Ovary (tissue), 10 donors: ENCODE measurements at places on chromosomes 7 and 10.

GRCh38 chr10:87842776-87843497 is 20.4 kb downstream of the KLLN start:
- DNase-seq = no peak

GRCh38 chr10:85902051-85902450 is 464.5 kb downstream of the GRID1 start:
- DNase-seq = no peak

- DNase-seq = no peak
Measured at GRCh38 chr7:120394595-120394994, 121.6 kb downstream of the KCND2 start.

GRCh38 chr10:90642650-90643049 is 215.2 kb downstream of the HTR7 start:
- DNase-seq = no peak

DNA sequence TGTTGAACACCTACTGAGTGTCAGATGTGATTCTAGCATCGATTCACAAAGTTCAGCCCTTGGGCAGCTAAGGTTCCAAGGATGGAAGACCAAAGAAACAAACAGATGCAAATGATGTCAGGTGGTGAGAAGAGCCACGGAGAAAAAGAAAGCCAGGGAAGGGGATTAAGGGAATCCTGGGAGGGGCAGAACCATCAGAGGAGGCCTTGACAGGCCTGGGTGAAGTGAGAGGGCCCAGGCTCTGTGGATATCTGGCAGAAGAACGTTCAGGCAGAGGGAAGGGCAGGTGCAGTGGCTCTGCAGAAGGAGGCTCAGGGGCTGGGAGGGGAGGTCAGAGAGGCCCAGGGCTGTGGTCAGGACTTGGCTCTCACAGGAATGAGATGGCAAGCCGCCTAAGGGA is 90.4 kb downstream of the C10orf105 start:
- DNase-seq = no peak

DNA sequence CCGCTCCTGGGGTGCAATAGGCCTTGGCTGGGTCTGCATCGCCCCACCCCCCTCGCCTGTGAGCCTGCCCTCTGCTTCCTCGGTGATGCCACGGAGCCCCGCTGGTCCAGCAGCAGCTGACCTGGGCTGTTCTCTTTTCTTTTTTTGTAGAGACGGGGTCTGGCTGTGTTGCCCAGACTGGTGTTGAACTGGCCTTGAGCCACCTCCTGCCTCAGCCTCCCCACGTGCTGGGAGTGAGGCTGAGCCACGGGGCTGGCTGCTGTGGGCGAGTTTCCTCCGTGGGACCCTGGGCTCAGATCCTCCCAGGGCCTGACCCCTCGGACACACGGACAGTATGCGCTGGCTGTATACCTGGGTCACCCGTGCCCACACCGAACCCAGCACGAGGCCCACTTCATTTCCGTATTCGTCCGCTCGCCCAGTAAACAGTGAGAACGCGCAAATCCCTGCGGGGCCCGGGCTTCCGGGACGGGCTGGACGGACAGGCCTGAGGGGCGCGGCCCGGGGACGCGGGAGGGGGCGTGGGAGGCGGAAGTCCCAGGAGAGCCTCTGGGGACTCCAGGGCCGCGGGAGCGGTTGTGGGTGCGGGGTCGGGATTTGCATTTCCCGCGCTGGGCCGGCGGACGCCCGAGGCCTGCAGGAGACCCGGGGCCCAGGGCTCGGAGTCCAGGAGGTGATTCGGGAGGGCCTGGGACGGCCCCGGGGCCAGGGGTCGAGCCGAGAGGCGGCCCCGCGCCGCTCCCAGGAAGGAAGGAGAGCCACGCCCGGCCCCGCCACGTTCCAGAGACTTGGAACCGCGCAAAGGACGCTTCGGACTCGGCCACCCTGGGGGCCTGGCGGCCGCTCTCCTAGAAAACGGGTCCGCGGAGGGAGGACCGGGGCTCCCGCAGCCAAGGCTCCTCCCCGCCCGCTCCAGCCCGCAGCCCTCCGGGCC is 57.7 kb upstream of the DNAJB6 start:
- peak; percentile 33 for DNase-seq

GRCh38 chr7:2459674-2460073 is 16.5 kb downstream of the GRIFIN start:
- DNase-seq = no peak

- DNase-seq = no peak
Measured at GRCh38 chr10:31977440-31978155, 49.0 kb upstream of the ARHGAP12 start.

DNA sequence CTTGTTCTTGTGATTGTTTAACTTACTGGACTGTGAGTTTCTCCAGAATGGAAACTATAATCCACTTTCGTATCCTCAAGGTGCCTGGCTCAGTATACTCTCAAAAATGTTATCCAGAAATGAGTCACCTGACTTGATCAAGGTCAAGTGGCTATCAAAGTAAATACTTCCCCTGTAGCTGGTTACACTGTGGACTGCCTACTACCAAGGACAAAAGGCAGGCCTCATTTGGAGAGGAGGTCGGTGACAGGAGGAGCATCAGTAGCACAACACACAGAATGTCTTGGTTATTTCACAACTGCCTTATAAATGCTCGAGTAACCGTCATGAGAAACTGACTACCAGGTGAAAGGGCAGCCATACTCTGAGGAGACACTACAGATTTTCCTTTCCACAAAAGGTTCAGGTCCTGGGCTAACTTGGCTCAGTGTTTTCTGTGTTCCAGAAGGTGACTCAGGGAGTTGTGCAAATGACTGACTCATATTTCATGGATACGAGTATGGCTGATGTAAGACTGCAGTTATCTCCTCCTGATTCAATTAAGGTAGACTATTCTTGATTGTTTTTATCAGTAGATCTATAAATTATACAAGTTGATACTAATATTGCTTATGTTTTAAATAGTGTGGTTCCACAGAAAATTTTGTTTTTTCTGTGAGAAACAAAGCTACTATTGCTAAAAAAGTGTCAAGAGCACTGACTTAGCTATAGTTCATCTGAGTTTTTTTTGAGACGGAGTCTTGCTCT is 4.2 kb upstream of the CCNY start:
- no peak for DNase-seq

GRCh38 chr7:36726311-36726710 is 2.0 kb upstream of the AOAH start:
- DNase-seq = no peak

GRCh38 chr10:12353399-12354242 is 4.3 kb downstream of the CAMK1D start:
- no peak for DNase-seq

DNA sequence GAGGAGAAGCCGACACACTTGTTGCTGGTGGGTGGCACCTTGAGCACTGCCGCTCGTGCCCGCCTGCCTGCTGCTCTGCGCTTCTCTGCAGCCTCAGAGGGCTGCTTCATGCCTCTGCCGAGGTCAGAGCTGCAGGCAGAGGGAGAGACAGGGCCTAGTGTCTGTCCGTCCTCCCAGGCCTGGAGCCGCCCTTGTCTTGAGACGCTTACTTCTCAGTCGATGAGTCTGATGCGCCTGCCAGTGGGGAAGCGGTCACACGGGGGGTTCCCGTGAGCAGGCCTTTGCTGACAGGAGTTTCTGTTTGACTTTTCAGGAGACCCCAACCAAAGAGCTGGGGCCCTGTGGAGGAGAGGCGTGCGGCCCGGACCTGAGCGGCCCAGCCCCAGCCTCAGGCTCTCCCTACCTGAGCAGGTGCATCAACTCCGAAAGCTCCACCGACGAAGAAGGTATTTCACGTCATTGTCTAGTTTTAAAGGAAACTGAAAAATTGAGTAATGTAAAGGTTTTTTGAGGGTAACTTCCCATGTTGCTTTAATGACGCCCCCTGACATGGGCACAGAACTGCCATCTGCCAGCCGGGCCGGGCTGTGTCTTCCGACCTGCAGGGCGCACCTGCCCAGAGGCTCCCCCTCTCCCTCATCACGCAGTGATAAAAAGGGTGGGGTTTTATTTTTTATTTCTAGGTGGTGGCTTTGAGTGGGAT is 7.8 kb upstream of the BHLHA15 start:
- no peak for DNase-seq

GRCh38 chr7:96415293-96415940 is 93.5 kb upstream of the SLC25A13 start:
- DNase-seq = no peak

DNA sequence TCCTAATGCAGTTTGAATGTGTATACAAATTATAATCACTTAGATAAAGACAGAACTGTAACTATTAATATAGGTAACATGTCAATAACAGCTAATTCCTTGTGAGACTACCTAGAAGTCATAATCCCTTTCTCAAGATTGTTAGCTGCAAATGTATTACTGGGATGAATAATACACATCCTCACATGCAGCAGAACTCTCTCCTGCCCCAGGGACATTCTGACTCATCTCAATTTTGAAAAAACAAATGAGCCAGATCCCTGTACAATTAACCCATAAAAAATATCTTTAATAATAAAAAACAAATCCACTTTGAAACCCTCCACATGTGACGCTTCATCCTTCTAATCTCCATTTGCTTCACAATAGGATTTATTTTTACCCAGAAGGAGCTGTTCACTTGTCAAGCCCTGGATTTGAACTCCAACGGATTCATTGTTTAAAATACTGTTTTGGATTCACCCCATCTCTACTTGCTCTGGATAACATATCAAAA is 428.4 kb upstream of the TEX47 start:
- no peak for DNase-seq

DNA sequence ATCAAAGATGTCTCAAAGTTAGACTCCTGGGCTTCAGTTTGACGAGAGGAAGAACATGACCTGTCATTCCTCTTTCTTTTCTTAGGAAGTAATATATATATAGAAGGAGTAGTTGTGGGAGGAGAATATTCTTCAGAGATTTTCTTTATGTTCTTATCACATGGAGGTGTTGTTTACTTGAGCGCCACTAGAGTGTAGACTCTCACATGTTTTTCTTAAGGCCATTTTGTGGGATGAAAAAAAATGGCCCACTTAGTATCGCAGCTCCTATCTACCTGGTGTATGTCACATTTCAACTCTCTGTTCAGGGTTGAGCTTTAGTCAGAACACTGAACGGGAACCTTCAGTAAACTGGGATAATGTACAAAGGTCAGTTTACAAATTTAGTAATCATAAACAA is 645.2 kb downstream of the PHTF2 start:
- no peak for DNase-seq

DNA sequence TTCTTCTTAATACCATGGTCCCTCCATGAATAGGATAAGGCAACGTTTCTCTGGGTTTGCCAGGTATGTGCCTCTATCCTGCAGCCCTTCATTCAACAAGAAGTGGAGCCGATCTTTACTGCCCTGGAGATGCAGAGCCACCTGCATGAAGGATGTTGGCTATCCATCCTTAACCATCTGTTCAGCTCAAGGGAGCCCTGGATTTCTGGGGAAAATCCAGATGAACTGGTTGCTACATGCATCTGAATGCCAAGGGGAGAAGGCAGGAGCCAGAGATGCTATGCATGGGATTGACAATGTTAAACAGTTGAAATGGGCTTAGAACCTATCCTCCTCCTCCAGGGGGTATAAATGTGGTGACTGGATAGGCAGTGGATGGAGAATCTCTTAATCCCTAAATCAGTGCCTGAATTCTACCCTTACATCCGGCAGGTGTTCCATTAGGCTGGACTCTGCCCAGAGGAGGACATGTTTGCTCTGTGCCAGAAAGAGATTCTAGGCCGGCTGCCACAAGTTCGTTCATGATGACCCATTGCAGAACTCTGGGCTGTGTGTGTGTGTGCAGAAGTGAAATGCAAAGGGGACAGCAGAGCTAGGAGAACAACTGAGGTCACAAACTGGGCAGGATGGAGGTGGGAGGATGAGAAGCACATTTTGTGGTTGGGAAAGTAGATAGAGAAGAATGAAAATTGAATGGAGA is 15.6 kb downstream of the CPED1 start:
- DNase-seq = peak; percentile 47

GRCh38 chr7:26598867-26599266 is 265.5 kb downstream of the SKAP2 start:
- DNase-seq = no peak

GRCh38 chr7:131108212-131108940 is 219.3 kb upstream of the MKLN1 start:
- no peak for DNase-seq

GRCh38 chr10:22825841-22826240 is 102.0 kb upstream of the ARMC3 start:
- no peak for DNase-seq

- no peak for DNase-seq
Measured at GRCh38 chr10:16562891-16563290, 41.2 kb upstream of the C1QL3 start.

- DNase-seq = no peak
Measured at GRCh38 chr7:101363196-101363733, 590 bp downstream of the COL26A1 start.

DNA sequence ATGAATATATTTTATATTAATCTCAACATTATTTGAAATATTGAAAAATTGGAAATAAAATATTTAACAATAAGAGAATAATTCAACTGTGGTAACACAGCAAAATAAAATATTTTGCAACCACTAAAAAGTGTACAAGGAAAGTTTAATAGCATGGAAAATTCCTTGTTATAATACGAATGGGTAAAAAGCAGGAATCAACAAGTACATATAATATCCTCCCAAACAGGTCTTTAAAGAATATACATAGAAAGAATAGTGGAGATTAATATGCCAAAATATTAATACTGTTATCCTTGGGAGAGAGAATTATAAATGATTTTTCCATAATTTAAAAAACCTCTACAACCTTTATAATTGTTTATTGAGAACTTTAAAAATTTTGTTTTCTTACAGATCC is 1.0 kb downstream of the DNAJC12 start:
- no peak for DNase-seq

- DNase-seq = no peak
Measured at GRCh38 chr10:124325633-124325914, 93.1 kb downstream of the OAT start.

- DNase-seq = no peak
Measured at GRCh38 chr10:16545116-16545736, 23.5 kb upstream of the C1QL3 start.

DNA sequence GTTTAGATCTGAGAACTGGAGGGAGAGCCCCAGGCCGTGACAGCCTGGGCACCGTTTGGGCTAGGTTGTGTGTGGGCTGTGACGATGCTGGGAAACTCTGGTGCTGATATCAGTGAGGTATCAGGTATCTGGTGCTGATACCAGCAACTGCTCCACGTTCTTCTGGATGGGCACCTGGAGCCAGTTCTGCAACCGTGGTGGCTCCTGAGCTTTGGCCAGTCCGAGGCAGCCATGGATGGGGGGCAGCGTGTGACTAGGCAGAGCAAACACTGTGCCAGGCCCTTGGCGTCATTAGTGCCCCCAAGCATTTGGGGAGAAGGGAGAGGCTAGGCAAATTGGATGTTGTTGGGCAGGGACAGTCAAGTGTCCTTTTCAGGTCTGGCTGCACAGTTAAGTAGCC is 57.9 kb downstream of the ZNF467 start:
- DNase-seq = no peak

GRCh38 chr7:97187067-97187466 is 69.6 kb downstream of the SDHAF3 start:
- DNase-seq = no peak

- DNase-seq = no peak
Measured at GRCh38 chr10:111035542-111035941, 41.3 kb upstream of the ADRA2A start.
